ENCODE measurements at places on chromosomes 2 and 18.

DNA sequence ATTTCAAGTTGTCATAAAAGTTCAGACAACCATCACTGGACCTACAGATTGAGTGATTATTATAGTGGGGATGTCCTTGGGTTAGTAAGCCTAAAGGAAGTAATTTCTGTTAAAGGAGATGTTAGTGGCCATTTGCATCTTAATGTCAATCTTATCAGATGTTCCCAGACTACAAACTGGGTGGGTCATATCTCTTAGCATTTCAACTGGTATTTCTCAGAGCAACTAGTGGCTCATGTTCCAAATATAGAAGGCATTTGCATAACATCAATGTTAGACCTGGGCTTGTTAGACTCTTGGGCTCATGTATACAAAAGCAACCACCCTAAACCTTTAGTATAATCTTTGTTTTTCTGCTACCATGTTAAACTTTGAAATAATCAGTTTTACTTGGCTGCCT is 17.9 kb downstream of the PLEKHA3 start:
- no peak for DNase-seq

GRCh38 chr18:62144338-62144737 is 42.5 kb downstream of the PIGN start:
- no peak for DNase-seq

DNA sequence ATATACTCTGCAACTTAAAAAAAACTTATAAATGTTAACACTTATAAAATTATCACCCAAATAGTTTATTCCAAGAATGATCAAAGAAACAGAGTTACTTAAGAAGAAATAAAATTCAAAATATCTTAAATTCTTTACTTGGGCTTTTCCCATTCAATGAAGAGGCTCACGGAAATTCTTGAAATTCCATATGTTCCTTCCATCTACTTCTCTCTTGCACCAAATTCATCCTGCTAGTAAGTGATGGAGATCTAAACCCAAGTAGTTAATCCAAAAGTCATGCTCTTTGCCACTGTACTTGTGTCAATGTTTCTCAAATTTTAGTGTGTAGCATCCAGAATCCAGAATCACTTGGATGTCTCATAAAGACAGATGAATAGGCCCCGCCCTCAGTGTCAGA is 465.9 kb downstream of the TXNL1 start:
- no peak for DNase-seq

DNA sequence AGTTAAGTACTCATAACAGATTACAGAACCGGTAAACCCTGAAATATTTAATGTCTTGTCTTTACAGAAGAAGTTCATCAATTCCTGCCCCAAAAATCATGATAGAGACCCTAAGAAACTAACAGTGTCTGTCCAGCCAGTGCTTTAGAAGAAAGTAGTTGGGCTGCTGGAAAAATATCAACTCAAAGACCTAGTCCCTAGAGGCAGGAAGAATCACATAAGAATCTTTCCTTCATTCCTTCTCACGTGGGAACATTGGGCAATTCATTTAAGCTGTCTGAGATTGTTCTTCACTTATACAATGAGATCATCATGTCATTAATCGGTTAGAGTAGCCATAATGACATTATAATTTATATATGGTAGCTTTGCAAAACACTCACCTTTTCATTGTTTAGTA is 156.4 kb downstream of the CCBE1 start:
- no peak for DNase-seq

- no peak for DNase-seq
These were observed 7.4 kb upstream of the CCNYL1 start for GRCh38 chr2:207704078-207704477.

DNA sequence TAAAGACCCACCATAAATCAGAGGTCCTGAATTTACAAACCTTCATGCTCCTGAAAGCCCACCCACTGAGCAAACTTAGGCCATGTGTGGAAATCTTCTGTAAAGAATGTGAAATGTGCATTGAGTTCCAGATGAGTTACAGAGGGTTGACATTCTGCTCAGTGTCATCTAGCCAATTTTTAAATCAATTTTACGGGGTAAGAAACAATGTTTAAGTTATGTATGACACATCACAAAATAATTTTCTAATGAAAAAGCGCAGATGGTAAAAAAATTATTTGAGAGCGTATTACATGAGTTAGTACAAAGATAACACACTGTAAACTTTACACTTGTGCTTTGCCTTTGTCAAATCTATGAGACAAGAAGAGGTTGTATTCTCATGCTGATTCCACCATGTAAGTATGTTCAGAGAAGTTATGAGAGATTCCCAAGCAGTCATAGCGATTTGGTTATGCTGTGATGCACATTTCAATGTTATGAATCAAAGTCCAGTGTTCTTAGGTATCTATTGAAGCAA is 446.3 kb downstream of the ADCYAP1 start:
- no peak for DNase-seq

All from stimulated activated CD4-positive, alpha-beta T cell treated with anti-CD3 and anti-CD28 coated beads, Interleukin-2, amount 100 ng/mL, for 24 hours (primary cell).